ENCODE measurements at places on chromosomes 6 and 20. TPM values are rescaled to one million over a fixed set of nuclear protein-coding genes. Genes with fewer than 3 reads are reported as not detected.

GRCh38 chr20:25194333-25194972 is 1.1 kb upstream of the ENTPD6 start:
- DNase-seq, result no peak

- no peak for DNase-seq
Measured at GRCh38 chr6:167538746-167539145, 213.9 kb downstream of the TTLL2 start.

The TMEM74B gene
- total RNA-seq, result 0.06 TPM

- no peak for DNase-seq
Measured at GRCh38 chr6:158928068-158928467, 71.9 kb downstream of the RSPH3 start.

GRCh38 chr6:85463621-85464259 is 13.9 kb downstream of the NT5E start:
- DNase-seq, result no peak
